ENCODE measurements at places on chromosomes 3 and 15. TPM values are rescaled to one million over a fixed set of nuclear protein-coding genes. Genes with fewer than 3 reads are reported as not detected.
A peak's percentile ranks its signal among the peaks of the same experiment; 100 is the strongest.

DNA sequence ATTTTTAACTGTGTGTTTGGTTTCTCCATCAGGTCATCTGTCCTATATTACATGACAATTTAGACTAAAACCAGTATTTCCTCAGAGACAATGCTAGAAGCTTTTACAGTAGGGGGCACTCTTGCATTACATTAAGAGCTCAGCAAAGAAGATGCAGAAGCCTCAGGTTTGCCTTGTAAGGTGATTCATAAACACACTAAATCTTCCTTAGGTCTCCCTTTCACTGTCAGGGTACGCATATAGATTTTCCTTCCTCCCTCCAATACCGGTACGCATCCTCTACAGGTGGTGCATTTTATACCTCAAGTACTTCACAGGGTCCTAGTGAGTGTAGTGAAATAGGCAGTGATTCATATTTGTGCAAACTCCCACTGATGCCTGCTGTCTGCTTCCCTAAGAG is 46.5 kb downstream of the CD86 start:
- DNase-seq = no peak

GRCh38 chr15:92843814-92844213 is 56.3 kb upstream of the CHD2 start:
- DNase-seq = no peak

GRCh38 chr3:127709320-127710060 is 36.7 kb downstream of the ABTB1 start:
- DNase-seq = no peak

GRCh38 chr15:25687689-25688088 is 175.4 kb downstream of the ATP10A start:
- DNase-seq = no peak

GRCh38 chr15:89803941-89804800 is 10.5 kb downstream of the ANPEP start:
- no peak for DNase-seq

- no peak for DNase-seq
Observed at GRCh38 chr3:193230610-193231009, 10.4 kb upstream of the PLAAT1 start.

DNA sequence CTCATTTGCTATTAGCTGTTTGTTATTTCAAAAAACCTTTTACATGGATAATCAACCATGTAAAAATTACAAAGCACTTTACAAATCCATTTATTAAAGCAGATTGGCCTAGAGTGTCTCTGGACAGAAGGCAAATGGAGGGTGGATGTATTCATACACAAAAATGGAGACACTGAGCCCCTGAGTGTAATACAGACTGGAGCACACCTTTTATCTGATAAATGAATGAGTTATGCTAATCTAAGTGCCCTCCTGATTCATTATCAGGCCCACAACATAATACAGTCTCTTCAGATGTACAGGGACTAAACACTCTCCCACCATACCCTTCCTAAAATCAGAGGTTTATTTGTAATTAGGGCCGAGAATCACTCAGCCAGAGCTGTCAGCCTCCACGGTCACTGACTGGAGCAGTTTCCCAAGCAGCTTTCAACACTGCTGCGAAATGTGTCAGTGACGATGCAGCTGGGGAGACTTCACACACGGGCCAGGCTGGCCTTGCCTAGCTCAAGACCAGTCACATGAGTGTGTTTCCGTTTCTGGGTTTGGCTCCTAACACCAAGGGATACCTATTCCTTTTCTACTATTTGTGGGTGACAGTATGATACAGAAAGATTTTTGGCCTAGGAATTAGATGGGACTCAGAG is 271.8 kb downstream of the ZIC1 start:
- DNase-seq = peak; percentile 30

- no peak for DNase-seq
Observed at GRCh38 chr15:98446083-98446482, 202.3 kb upstream of the IGF1R start.

DNA sequence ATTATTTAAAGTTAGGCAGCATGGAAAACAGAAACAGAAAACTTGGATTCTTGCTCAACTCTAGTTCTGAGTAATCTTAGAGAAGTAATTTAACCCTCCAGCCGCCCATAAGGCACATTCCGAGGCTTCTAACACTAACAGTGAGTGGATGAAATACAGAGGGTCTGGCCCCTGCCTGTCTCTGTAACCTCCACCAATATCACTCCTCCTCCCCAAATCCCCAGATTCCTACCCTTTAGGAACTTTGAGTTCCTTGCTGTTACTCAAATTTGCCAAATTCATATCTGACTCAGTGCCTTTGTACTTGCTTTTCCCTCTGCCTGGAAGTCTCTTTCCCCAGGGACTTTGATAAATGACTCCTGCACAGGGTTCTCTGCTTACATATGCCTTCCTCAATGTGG is 112.5 kb upstream of the TGFBR2 start:
- DNase-seq = no peak

The MST1R gene
- total RNA-seq = 8.6 TPM

- no peak for DNase-seq
Observed at GRCh38 chr3:103342205-103342731, 907.5 kb downstream of the ZPLD1 start.

The DPH3 gene
- total RNA-seq = 30.5 TPM

The CHDH gene
- 0.61 TPM for total RNA-seq
